Stimulated activated CD8-positive, alpha-beta memory T cell treated with anti-CD3 and anti-CD28 coated beads, Interleukin-7, amount 100 ng/mL, for 1 hour (primary cell): ENCODE measurements at places on chromosomes 1 and 21.

DNA sequence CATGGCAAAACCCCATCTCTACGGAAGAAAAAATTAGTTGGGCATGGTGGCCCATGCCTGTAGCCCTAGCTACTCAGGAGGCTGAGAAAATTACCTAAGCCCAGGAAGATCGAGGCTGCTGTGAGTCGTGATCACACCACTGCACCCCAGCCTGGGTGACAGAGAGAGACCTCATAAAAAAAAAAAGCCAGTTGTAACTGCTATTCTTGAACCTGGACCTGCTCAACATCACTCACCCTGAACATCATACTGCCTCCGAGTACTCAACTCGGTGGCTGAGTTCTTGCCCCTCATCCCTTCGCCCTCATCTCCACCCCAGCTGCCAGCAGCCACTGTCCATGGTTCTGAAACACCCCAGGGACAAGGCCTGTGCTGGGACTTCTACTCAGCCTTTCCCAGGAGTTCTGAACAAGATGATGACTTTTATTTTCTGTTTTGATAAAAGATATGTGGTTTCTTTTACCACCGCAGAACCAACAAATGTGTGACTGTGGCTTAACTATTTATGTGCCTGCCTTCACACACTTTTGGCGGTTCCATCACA, 5.4 kb upstream of the DISP3 start:
- no peak for DNase-seq

DNA sequence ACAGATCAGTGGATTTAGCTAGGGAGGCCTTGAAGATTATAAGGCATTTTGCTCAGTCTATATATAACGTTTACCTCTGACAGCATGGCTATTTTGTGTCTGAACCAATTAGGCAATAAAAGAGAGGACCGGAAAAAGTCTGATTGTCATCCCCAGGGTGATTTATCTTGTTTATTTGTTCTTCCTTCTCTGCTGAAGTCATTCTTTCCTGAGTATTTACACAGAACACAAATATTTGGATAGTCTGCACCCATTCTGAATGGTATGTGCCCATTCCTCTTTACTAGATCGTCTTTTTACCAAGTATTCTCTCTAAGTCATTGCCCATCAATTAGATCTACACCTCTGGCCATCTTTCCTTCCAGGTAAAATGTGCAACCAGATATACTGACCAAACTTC, 1602.9 kb downstream of the KCNT2 start:
- DNase-seq = no peak

DNA sequence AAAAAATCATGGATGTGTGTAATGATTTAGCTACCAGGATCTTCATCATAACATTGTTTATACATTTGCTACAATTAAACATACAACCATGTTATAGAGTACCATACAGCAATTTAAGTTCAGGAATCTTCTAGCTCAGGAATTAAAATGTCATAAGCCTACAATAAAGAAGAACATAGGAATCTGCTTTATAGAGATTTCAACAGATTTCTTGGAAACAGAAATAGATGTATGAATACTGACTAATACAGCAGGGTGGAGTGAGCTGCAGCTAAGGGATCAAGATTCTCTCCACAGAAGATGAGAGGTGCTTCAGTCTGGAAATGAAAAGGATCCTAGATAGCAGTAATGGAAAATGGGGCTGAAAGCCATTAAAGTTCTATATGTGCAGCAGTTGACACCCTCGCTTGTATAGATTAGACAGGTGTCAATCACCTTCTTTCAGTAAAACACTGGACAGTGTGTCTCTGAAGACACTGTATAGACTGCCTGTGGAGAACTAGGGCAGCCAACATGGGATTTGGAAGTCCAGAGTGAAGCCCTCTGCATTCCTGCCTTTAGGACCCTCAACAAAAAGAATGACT, 73.9 kb downstream of the DNTTIP2 start:
- no peak for DNase-seq

DNA sequence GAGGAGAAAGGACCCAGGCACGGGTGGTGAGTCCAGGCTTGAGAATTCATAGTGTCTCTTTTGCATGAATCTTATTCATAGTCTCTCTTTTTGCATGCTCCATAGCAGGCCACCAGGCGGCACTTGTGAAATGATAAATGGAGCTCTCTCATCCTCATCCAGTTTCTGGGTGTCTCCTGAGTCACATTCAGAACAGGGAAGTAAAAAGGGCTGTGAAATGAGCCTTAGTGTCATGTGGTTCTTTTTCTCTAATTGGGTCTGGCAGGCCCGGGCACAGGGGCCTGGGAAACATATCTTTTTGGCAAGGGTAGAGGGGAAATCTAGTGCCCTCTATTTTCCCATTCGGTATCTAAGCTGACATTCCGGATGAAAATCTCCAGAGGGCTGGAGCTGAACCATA, 19.1 kb upstream of the NCF2 start:
- no peak for DNase-seq

- DNase-seq = peak; percentile 35
Measured at GRCh38 chr1:50969611-50970508, at the start of gene CDKN2C. TSS of gene CDKN2C (plus strand) at chr1:50970245. CDS start at chr1:50970369, 124 bp downstream.

GRCh38 chr1:53278298-53278725, 40.0 kb upstream of the MAGOH start:
- peak; percentile 43 for DNase-seq

DNA sequence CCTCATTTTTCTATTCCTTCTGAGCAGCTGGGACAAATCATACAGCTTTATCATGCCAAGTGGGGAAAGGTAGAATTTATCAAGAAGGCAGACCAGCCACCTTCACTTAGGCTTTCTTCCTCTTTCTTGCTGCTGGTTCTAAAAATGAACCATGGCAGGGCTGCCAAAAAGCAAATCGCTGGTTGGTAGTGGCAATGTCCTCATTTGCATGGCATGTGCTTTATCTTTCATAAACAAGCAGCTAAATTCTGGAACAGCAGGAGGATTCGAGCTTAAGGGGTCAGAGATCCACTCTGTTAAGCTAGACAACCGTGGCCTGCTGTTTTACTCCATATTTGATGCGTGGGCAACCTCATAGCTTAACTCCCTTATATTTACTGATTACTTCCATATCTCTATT, 91.3 kb downstream of the RPE65 start:
- DNase-seq = no peak

- peak; percentile 59 for DNase-seq
Measured at GRCh38 chr1:34984793-34985608, at the start of gene TMEM35B. TSS of gene TMEM35B (minus strand) at chr1:34985347. CDS start at chr1:34985305, 42 bp downstream.

GRCh38 chr1:55285834-55286233, 70.7 kb upstream of the USP24 start:
- no peak for DNase-seq

DNA sequence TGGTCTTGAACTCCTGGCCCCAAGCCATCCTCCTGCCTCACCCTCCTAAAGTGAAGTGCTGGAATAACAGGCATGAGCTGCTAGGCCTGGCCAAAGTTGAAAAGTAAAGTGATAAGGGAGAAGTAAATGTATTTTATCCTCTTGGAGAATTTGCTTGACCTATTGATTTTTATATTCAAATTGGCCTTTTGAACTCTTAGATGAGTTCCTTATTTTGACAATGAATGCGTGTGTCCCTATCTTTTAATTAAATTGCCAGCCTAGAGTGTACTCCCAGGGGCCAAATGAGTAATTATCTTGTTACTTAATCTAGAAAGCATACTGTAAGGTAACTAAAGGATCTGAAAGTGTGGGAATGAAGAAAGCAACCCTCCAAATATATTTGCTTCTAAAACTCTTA, 11.4 kb downstream of the RNF11 start:
- DNase-seq = no peak

DNA sequence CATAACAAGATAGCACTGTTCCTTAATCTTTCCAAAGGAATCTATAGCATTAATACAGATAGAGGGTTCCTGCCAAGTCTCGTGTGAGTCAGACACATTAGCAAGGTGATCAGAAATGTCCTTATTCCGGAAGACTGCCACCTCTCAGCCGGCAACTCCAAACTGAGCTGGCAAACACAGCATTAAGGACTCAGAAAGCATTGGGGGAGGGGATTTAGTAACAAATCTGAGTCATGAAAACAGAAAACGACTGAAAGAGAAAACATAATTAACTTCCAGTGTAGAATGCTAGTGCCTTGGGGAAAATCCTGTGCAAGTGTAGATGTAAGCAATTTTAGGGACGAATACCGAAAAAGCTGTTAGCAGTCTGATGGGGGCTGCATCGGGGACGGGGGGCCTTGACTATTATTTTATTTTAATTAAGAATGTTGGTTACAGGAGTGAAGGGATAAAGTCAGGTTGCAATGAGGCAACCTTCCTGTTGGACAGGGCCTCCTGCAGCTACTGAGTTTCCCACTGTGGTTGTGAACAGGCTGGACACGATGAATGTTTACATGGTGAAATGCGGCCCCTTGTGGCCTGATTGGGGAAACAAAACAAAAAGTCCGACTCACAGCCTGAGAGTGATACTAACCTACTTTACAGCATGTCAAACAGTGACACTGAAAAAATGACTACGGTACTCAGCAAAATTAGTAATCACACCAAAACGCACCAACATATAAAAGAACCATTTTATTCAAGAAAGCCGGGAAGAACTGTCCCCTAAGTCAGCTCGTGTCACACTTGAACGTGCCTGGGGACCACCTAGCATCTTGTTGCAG, 20.7 kb downstream of the MIS18A start:
- no peak for DNase-seq

- DNase-seq = peak; percentile 16
Measured at GRCh38 chr1:90721210-90722194, 4.4 kb upstream of the BARHL2 start.

GRCh38 chr1:1098681-1099421, 17.0 kb downstream of the C1orf159 start:
- no peak for DNase-seq

DNA sequence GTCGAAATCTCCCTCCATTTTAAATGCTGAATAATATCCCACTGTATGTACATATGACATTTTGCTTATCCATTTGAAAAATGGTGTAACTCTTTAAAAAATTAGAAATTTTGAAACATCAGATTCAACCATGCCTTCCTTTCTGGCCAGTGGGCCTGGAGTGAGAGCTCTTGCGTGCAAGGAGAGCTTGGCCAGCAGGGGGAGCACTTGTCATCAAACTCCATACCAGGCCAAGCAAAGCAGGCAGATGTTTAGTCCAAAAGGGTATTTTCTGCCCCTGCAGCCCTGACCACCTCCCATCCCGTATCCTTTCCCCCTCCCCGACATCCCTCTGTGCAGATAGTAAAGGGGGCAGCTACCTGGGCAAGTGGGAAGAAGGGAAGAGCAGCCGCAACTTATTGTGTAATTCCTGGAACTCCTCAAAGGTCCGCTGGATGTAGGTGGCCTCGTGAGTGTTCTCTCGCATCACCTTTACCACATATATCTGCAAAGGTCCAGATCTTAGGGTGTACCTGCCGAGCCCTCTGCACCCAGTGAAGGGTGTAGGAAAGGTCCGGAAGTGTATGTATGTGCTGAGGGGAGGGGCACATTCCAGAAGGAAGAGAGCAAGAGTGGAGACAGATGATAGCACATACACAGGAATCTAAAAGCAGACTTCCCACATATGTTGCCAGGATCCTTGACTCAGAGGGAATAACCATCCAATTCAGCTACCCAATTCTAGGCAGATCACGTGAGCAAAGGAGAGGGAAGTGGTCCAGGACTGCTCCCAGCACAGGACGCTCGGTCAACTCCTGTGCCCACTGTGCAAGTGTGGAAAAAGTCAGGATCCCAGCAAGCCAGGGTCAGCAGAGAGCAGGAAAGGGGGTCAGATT, 19.9 kb upstream of the PPP1R15B start:
- DNase-seq = peak; percentile 63

- DNase-seq = no peak
Measured at GRCh38 chr1:998995-999724, 737 bp downstream of the HES4 start.

GRCh38 chr1:208462761-208463160, 218.6 kb upstream of the PLXNA2 start:
- no peak for DNase-seq

- no peak for DNase-seq
Measured at GRCh38 chr1:230291731-230292620, 134.2 kb downstream of the PGBD5 start.

DNA sequence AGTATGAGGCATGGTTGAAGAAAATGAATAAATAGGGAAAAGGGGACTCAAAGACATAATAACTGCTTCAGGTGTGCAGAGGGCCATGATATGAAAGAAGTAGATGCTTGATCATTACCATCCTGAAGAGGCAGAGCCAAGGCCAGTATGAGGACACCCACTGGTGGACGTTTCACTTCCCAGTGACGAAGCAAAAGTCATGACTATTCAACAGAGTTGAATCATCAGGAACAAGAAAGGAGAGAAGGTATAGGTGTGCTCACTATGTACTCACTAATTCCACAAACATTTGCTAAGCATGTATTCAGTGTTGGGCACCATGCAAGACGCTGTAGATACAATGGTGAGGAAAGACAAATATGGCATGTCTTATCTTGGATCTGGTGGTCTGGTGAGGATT, 319.2 kb upstream of the RUNX1 start:
- DNase-seq = no peak
